NCI-H2029 treated with DMSO at 0.1 percent for 48 hours (cell line): ENCODE measurements at places on chromosomes 13 and 19.

DNA sequence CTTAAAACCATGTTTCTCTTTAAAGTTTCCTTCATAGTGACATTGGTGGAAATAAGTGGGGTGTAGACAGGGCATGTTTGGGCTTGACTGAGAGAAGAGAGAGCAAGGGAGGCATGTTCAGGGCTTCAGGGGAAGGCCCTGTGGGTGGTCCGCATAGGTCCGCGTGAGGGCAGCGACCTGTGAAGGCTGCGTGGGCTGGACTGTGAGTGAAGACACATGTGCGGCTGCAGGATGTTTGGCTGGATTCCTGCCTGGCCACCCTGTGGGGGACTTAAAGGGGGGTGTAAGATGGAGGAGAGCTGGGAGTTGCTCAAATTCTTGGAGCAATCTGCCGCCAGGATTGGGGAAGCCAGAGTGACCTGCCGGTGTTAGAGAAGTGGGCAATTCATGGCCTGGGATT lies 23.8 kb upstream of the KLF12 start:
- DNase-seq = no peak

- DNase-seq = no peak
Observed at GRCh38 chr13:36839281-36839680, 20.3 kb downstream of the RFXAP start.

DNA sequence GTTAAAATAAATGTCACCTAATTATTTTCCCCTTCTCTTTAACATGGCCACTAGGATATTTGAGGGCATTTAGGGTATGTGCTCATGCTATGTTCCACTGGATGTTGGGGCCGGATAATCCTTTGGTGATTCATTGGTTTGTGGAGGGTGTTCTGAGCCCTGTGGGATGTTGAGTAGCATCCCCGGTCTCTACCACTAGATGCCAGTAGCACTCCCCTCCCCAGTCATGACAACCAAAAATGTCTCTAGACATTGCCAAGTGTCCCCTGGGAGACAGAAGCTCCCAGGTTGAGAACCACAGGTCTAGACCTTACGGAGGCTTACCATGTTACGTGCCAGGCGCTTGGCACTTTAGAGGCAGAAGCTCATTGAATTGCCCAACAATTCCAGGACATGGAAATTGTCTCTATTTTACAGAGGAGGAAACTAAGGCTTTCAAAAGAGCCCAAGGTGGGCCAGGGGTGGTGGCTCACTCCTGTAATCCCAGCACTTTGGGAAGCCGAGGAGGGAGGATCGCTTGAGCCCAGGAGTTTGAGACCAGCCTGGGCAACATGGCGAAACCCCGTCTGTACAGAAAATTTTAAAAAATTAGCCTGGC lies 14.1 kb downstream of the SHANK1 start:
- no peak for DNase-seq

- DNase-seq = no peak
Observed at GRCh38 chr13:111382877-111383276, 62.4 kb downstream of the TEX29 start.

DNA sequence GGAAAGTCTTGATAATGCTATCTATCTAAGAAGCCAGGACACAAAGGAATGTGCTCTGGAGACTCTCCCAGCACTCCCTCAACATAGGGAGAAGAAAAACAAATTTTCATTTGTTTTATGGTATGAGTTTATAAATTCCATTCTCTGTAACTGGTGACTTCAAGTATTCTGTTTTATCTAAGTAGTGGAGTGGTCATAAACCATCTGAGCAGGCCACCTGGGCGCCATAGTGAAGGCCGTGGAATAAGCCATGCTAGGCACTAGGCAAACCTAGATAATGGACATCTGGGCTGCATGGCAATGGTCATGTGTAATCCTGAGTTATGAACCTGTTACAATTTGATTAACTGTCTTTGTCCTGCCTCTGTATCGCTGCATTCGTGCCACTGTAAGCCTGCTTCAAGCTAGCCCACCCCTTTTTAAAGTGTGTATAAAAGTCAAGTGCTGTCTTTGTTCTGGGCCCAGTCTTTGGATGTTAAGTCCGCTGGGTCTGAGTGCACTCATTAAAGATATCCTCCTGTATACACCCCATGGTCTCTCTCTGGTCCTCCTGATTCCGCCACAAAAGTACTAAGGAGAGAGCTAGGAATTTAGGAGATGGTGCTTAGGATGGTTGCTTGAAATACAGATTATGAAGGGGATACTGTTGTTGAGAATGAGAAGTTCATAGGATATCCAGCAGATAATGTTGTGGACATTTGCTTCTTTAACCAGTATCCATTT lies 13.2 kb downstream of the GTF2F2 start:
- DNase-seq = no peak

DNA sequence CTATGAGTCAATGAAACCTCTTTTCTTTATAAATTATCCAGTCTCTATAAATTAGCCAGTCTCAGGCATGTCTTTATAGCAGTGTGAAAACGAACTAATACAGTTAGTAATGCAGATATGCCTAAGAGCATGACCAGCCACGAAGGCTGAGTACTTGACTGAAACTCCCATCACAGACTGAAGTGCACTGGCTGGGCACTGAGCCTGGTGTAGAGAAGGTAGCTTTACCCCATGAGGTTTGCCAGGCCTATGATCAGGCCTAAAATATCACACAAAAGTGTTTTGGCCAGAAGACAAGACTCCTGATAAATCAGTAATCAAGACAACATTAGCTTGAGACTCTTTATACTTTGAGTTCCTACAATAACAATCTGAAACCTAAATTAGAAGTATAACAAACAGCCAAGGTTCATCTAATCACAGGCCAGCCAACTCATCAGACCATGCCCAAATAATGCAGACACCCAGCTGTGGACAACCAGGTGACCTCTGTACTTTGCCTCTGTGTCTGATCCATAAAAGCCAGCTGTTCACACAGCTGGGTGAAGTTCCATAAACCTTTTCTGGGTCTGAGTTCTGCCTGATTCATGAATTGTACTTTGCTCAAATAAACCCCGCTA lies 771.8 kb upstream of the SLITRK1 start:
- DNase-seq = no peak

DNA sequence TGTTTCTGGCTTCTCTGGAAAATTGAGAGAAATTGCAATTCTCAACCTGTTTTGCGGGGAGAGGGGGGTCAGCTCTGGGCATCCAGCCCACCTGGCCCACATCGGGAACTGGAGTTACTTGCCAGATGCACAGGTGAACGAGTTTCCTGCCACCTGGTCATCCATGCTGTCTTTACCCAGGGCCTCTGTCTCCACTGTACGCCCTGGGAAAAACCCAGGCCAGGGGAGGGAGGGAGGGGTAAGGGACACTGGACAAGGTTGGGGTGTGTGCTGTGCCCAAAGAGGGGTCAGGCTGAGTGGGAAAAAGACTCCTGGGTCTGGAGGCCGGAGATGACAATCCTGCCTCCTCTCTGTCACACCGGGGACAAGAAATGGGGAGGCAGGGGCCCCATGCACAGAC lies 307.6 kb downstream of the ZNF536 start:
- no peak for DNase-seq

DNA sequence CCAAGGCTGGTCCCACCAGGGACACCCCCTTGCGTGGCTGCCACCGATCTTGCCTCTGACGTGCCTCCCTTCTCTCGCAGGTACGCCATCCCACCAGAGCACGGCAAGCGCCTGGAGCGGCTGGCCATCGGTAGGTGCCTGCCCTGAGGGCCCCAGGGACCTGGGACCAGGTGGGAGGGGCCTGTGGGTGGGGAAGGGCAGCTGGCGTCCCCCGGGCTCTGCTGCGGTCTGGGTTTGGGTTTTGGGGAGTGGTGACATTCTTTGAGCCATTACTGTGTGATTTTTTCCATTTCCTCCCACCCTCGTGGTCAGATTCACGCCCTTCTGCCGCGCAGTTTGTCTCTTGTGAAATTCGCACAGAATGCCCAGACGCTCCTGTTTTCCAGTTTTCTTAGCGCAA lies 102.0 kb downstream of the KDM4B start:
- DNase-seq = no peak

DNA sequence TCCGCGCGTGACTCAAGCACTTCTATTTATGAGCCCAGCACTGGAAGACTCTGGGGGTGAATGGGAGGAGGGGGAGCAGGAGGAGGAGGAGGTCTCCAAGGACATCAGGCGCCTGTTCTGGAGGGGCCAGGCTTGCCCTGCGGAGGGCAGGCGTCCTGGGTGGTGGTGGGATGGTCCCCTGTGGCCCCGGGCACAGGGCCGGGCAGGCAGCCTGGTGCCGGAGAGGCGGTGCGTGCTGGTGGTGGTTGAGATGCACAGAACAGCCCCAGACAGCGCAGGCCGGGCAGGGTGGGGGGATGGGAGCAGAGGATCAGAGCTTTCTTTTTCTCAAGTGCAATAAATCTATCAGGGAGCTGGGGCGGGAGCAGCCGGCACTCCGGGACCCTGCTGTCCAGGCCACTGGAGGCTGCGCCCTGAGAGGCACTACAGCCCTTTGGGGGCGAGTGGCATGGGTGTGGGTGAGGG lies 14.0 kb downstream of the NKPD1 start:
- no peak for DNase-seq

DNA sequence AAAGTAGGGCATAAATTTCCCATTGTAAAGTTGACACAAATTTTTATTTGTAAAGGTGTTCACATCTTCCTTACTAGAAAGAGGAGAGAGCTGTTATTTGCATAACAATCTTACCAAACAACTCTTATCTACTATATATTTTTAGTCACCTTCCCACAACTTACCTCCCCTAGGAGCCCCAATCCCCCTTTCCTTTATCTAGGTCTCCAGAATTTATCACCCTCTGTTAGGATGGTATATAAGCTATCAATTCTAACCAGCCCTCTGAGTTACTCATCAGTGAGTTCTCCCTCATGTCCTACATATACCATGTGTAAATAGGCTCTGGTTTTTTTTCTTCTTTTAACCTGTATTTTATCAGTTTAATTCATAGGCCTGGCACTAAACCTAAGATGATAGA lies 62.2 kb downstream of the DCT start:
- no peak for DNase-seq
